ENCODE measurements at places on chromosomes 5 and 9.

- DNase-seq: no peak
Measured at GRCh38 chr5:122972877-122973276, 63.6 kb downstream of the PPIC start.

GRCh38 chr9:83440641-83441040 is 97.6 kb downstream of the FRMD3 start:
- no peak for DNase-seq

DNA sequence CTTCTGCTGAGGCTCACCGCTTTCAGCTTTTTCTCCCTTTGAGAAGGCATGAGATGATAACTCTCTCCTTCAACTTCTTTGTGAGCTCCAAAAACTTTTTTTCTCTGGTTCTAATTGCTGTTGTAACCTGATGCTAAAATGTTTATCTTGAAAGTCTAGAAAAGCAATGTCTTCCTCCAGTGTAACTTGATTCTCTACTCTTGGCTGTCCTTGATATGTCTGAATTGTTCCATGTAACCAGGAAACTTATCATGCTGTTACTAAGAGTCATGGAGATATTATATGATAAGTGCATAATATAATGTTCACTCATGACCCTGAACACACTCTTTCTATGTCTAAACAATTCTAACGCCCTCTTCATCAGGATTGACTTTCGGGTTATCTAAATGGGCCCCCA is 128.0 kb upstream of the ABCA1 start:
- DNase-seq: peak; percentile 38

GRCh38 chr9:20302197-20302596 is 320.1 kb downstream of the MLLT3 start:
- no peak for DNase-seq

DNA sequence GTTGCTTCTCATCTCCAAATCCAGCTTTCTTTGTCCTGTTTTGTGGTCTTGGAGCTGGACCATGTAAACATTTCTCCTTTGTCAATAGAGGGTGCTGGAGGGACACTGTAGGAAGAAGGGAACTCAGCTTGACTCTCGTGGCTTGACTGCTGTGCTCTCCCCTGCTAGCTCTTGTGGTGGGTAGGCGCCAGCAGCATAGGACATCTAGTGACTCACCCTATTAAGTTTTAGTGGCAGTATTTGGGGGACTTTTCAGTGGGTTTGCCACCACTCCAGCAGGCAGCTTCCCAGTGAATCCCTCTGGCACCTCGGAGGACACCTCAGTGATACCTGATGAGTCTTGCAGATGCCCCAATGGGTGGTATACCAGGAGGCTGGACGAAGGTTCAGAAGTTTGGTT is 97.8 kb downstream of the TSSK1B start:
- peak; percentile 78 for DNase-seq

DNA sequence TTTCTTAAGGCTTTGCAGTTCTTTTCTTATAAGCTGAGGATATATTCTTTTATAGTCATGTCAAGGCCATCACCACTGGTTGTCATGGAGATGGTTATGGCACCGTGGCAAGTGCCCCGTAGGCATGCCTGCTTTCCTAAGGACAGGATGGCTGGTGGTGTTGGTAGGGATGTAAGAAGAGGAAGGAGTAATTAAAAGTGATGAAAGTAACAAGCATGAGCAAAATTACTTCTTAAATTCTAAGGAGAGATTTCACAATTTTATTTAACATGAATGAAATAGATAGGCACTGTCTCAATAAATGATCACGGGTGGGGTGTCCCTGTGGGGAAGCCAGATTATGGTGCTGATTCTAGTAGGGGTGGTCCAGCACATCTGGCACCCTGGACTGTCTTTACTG is 290.2 kb upstream of the KLF4 start:
- no peak for DNase-seq

GRCh38 chr9:83444110-83444509 is 94.1 kb downstream of the FRMD3 start:
- no peak for DNase-seq

GRCh38 chr5:180129291-180130190 is 58.0 kb upstream of the RNF130 start:
- no peak for DNase-seq

DNA sequence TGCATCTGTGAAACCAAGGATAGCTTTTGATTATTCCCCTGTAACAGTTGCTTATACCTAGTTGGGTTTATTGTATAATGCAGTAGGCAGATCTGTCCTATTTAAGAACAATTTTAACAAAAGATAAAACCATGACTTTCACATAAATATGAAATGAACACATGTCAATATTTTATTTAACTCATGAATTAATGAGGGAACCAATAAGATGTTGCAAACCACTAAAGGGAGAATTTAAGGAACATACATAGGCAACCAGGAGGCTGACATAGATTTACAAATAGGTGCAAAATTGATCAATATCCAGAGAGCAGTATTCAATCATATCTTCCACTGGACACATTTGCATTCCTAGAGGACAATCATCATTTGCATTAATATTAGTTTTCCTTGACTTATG is 280.0 kb upstream of the BRINP1 start:
- no peak for DNase-seq

DNA sequence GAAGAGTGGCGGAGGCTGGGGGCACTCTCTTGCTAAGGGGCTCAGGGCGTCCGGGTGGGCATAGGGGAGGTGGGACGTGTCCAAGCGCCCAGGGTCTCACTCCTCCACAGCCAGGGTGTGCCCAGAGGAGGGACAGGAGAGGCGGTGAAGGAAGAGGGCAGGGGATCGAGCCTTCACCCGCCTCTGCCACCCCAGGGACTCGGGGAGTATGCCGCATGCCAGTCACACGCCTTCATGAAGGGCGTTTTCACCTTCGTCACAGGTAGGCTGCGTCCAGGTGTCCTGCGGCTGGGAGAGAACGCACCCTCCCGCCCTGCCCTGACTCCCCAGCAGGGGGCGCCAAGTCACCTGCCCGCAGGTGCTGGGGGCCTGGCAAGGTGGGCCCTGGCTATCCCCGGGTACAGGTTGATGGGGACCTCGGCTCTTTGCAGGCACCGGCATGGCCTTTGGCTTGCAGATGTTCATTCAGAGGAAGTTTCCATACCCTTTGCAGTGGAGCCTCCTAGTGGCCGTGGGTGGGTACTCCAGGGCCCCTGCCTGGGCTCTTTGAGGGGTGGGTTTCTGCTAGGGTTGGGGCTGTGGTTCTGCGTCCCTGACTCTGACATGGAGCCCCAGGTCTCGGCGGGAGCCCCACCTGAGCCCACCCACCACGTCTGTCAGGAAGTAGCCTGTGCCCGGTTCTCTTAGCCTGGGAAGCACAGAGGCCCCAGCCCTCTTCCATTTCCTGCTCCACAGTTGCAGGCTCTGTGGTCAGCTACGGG is 552 bp downstream of the TMEM141 start:
- peak; percentile 26 for DNase-seq
